ENCODE measurements at places on chromosomes 2 and 18.

- DNase-seq, result peak; percentile 65
These were observed 34.8 kb downstream of the LBH start for GRCh38 chr2:30266051-30266621.

- no peak for DNase-seq
These were observed 132.9 kb downstream of the SOCS6 start for GRCh38 chr18:70421471-70422390.

DNA sequence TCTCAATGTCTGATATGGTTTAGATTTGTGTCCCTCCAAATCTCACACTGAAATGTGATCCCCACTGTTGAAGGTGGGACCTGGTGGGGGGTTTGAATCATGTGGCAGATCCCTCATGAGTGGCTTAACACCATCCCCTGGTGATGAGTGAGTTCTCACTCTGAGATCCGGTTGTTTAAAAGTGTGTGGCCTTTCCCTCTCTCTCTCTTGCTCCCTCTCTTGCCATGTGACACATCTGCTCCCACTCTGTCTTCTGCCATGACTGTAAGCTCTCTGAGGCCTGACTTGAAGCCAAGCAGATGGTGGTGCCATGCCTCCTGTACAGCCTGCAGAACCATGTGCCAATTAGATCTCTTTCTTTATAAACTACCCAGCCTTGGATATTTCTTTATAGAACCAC lies 108.8 kb downstream of the RBMS1 start:
- DNase-seq, result no peak

GRCh38 chr2:191189112-191189635 lies 38.4 kb upstream of the STAT4 start:
- no peak for DNase-seq

GRCh38 chr2:172196768-172197431 lies 94.2 kb upstream of the DLX2 start:
- no peak for DNase-seq

- no peak for DNase-seq
These were observed 36.7 kb downstream of the SP140 start for GRCh38 chr2:230262246-230262645.

DNA sequence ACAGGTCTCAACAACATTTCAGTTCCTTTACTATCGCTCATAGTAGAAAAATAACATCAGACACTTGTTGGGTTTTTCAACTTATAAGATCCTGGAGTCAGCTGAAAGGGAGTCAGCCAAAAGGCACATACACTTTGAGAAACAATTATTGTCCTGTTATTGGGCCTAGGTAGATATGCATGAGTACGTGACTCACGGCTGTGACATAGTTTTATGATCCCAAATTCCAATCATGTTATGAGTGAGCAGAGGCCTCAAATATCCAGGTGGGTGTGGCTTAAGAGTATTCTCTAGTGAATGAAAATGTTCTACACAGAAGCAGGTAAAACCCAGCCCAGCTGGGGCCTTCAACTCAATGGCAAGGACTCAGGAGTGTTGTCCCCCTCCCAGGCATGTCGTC lies 27.2 kb downstream of the SERPINB8 start:
- no peak for DNase-seq

DNA sequence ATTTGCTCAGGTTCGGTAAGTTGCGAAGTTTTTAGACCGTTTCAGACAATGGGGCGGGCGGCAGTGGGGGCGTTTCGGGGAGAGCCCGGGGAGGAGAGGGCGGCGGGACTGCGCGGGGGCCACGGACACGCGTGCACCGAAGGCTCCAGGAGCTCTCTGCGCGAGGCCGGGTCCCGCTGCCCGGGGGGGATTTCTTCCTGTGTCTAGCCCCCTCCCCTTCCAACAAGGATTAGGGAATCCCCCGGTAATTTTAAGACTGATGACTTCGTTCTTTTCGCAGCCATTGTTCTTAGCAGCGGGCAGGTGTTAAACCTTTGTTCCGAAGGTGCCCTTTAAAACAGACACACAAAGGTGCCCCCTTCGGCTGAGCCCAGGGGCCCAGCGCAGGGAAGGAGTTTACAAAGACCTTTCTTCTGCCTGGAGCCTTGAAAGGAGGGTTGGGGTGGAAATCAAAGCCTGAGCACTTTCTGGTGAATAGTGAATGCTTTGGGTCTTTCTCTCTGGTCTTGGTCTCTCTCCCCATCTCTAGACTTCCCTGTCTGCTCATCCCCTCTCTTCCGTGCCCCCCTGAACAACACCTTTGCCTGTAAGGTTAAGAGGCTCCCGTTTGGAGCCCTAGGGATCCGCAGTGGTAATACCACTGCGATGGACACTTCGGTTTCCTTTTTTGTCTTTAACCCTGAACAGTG lies 2.1 kb downstream of the TRIB2 start:
- no peak for DNase-seq

DNA sequence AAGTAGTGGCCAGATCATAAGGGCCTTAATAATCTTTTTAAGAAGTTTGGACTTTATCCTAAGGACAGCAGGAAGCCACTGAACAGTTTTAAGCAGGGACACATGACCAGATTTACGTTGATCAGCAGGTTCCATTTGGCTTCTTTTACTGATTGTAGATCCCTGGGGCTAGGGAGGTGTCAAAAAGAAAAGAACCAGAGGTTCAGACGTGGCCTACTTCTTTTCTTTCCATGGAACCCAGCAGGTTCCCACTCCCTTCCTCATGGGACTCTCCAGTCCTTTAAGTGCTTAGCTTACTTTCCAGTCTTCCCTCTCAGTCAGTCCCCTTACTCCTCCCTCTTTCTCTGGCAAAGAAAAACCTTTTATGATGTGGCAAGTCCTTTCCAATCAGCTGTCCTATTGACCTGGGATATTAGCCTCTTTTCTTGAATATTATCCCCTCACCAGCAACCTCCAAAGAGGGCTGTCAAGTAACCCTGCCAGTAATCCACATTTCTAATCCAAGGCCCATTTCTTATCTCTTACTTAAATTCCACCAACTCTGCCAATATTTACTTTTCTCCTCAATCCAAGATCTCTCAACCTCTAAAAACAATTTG lies 33.5 kb downstream of the NHEJ1 start:
- no peak for DNase-seq

DNA sequence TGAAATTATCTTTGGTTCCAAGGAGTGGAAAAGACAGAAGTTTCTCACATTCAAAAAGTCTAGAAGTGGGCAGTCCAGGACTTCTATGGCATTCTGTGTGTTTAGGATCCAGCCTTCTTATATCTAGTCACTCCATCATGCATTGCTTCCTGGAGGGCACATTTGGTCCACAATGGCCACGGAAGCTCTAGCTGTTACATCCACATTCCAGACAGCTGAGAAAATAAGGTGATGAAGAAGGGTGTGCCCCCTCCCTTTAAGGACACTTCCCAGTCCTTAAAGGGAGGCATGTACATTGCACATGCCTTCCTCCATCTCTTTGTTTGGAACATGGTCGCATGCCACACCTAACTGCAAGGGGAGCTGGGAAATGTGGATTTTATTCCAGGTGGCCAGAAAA lies 59.9 kb upstream of the BZW1 start:
- no peak for DNase-seq

GRCh38 chr2:44543773-44544725 lies 182.3 kb downstream of the CAMKMT start:
- DNase-seq, result no peak

GRCh38 chr2:47402555-47402804 lies 476 bp upstream of the MSH2 start:
- DNase-seq, result no peak

- DNase-seq, result no peak
These were observed at the start of gene ST6GAL2 for GRCh38 chr2:106885971-106886915. ST6GAL2 (minus strand) TSS chr2:106886167; CDS start chr2:106843977, 42,190 bp downstream.

- no peak for DNase-seq
These were observed 123.1 kb upstream of the ARL4C start for GRCh38 chr2:234620018-234620417.

- no peak for DNase-seq
These were observed 55.3 kb downstream of the DTNB start for GRCh38 chr2:25617948-25618646.

- no peak for DNase-seq
These were observed 13.9 kb downstream of the BMP10 start for GRCh38 chr2:68857202-68857845.

DNA sequence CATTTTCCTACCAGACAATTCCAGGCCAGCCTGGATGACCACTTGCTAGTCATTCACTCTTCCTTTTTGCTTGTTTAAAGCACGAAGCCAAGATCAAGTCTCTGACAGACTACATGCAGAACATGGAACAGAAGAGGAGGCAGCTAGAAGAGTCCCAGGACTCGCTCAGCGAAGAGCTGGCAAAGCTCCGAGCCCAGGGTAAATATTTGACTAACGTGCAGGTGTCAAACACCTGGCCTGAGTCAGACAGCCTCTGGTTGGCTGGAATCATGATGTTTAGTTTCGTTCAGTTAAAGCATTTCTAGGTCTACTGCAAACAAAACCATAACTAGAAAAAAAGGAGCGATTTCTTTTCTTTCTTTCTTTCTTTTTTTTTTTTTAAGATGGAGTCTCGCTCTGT lies 44.2 kb upstream of the LYPD6B start:
- no peak for DNase-seq

- DNase-seq, result no peak
These were observed 11.9 kb downstream of the STON1 start for GRCh38 chr2:48541666-48542389.

- no peak for DNase-seq
These were observed 162.4 kb downstream of the ZNF521 start for GRCh38 chr18:25189391-25190185.

GRCh38 chr2:102425441-102426132 lies 2.6 kb downstream of the IL18RAP start:
- DNase-seq, result no peak

GRCh38 chr2:36326286-36326685 lies 29.3 kb upstream of the CRIM1 start:
- no peak for DNase-seq
